Activated T-helper 1 cell treated with anti-CD3 and anti-CD28 coated beads, Interleukin-12 subunit alpha, Interleukin-12 subunit beta, Interleukin-2, Interleukin-4 antibody, amounts not matched to agents 30 ng/mL and 10 ng/mL and 1 ng/mL, durations not matched to agents 14 hours and 24 hours and 36 hours (primary cell): ENCODE measurements at places on chromosomes 4 and X.
A peak's percentile ranks its signal among the peaks of the same experiment; 100 is the strongest.

- peak overlapping the region; percentile 90 for H3K27ac ChIP-seq
- H3K4me3 ChIP-seq = peak overlapping the region; percentile 93
- H3K4me1 ChIP-seq = peaks cover 24% of the 10 kb centered on the region
- DNase-seq = peak; percentile 36
- H3K36me3 ChIP-seq = peaks cover 3% of the 10 kb centered on the region
These were observed 83.2 kb upstream of the SCML1 start for GRCh38 chrX:17654116-17654515.

DNA sequence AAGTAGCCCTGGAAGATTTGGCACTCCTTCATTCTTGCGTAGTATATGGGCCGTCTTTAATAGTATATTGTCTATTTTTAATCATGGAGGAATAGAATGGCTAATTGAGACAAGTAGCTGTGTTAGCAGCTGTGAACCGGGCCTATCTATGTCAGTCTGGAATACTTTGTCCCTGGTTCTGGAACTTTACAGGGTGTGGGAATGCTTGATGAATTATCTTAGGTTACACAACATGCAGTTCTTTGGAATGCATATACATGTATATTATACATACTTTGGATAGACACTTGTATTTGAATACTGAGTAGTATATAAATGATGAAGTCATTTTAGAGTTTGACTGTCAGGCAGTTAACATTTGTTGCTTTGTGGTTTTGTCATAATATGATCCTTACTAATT lies 37.4 kb downstream of the PDLIM5 start:
- H3K4me3 ChIP-seq = no peak overlapping the region
- DNase-seq = no peak
- H3K36me3 ChIP-seq = no peaks in the 10 kb centered on the region
- H3K27ac ChIP-seq = no peak overlapping the region

DNA sequence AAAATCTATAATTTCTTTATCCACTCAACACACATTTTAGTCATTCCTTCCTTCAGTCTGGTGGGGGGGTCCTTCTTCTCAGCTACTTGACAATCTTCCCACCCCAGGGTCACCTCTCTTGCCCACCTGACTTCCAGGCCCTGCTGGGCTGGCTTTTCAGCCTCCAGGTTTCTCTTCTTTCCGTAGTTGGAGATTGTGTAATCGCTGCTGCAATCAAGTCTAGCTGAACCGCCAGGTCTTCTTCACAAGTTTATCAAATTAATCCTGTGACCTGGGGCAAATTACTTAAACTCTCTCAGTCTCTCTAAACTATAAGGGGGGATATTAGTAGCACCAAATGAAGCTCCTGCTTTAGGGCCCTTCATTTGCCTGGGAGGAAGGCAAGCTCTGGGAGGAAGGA lies 102.9 kb upstream of the TNIP3 start:
- H3K27ac ChIP-seq = no peak overlapping the region
- peaks cover 4% of the 10 kb centered on the region for H3K27me3 ChIP-seq
- no peak for DNase-seq
- H3K4me1 ChIP-seq = peaks cover 7% of the 10 kb centered on the region
- H3K36me3 ChIP-seq = peaks cover 2% of the 10 kb centered on the region

DNA sequence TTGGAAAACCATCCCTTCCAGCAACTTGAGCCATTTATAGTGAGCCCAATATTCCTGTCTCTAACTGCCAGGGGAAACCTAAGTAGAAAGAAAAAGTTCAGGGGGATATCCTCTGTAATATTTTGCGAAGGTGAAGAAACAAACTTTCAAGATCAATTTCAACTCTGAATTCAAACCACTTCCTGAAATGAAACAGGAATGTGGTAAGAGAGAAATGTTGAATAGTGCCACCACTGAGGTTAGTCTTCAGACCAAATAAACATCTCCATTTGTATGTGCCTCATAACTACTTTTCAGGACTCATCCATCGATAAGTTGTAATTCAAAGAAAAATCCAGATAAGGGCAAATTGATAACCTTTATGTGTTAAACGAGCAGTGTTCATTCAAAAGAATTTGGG lies 128.7 kb downstream of the GABRB1 start:
- DNase-seq = no peak
- H3K27me3 ChIP-seq = peaks cover 3% of the 10 kb centered on the region
- no peaks in the 10 kb centered on the region for H3K4me1 ChIP-seq
- H3K27ac ChIP-seq = no peak overlapping the region
- H3K4me3 ChIP-seq = no peak overlapping the region

GRCh38 chrX:115564243-115564642 lies 3.3 kb downstream of the PLS3 start:
- H3K4me3 ChIP-seq = no peak overlapping the region
- H3K4me1 ChIP-seq = no peaks in the 10 kb centered on the region
- DNase-seq = no peak
- peaks cover 10% of the 10 kb centered on the region for H3K27me3 ChIP-seq
- no peak overlapping the region for H3K27ac ChIP-seq

- H3K36me3 ChIP-seq = no peaks in the 10 kb centered on the region
- H3K4me1 ChIP-seq = no peaks in the 10 kb centered on the region
- no peak overlapping the region for H3K27ac ChIP-seq
- no peak overlapping the region for H3K4me3 ChIP-seq
- DNase-seq = no peak
These were observed 1653.3 kb upstream of the PCDH7 start for GRCh38 chr4:29066861-29067260.
